ENCODE measurements at places on chromosomes 7 and 10.
A peak's percentile ranks its signal among the peaks of the same experiment; 100 is the strongest.

DNA sequence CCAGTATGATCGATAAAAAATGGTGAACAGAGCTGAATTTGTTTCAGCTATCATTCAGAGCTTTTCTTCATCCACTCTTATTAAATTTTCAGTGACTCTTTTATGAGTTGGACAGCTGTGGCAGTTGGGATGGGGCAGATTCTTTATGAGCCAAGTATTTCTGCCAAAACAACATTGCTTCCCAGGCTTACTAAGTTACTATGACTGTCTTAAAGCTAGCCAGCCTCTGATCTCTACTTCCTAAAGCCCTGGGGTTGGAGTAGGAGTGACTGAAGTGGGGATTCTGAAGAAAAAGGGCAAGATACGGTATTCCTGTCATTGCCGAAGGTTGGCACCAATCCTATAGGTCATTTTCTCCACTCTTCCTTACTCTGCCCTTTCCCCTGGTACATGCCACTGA lies 12.7 kb downstream of the RPP30 start:
- DNase-seq, result no peak

GRCh38 chr10:107269626-107270025 lies 105.1 kb upstream of the SORCS1 start:
- no peak for DNase-seq

GRCh38 chr7:47513741-47514241 lies 68.1 kb downstream of the TNS3 start:
- peak; percentile 44 for DNase-seq

GRCh38 chr10:106571192-106571946 lies 593.1 kb downstream of the SORCS1 start:
- DNase-seq, result peak; percentile 16

- DNase-seq, result no peak
These were observed 15.8 kb downstream of the ZNF25 start for GRCh38 chr10:37960591-37961137.

DNA sequence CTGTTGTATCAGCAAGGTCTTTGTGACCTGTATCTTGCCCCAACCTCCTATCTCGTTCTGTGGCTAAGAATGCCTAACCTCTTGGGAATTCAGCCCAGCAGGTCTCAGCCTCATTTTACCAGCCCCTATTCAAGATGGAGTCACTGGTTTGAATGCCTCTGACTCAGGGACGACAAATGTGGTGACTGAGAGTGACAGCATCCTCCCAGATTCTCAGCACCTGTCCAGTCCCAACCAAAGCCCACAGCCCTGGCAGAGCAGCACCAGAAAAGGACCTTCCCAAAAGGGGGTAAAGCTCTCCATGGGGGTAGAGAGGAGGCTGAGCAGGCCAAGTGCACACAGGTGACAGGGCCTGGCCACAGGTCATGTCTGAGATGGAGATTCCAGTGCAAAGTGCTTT lies 35.4 kb upstream of the GPAM start:
- DNase-seq, result no peak

- peak; percentile 30 for DNase-seq
These were observed 822.3 kb downstream of the PHTF2 start for GRCh38 chr7:78620920-78621319.
